ENCODE measurements at places on chromosomes 6 and 20. TPM values are rescaled to one million over a fixed set of nuclear protein-coding genes. Genes with fewer than 3 reads are reported as not detected.

GRCh38 chr6:160015778-160016684, 47.1 kb downstream of the IGF2R start:
- no peak for DNase-seq
- H3K4me1 ChIP-seq, result peaks cover 8% of the 10 kb centered on the region
- H3K27ac ChIP-seq, result no peak overlapping the region
- H3K27me3 ChIP-seq, result no peaks in the 10 kb centered on the region
- H3K36me3 ChIP-seq, result peaks cover 21% of the 10 kb centered on the region

GRCh38 chr20:63095718-63096654, 89.2 kb upstream of the BHLHE23 start:
- no peak overlapping the region for H3K4me3 ChIP-seq
- H3K4me1 ChIP-seq, result no peaks in the 10 kb centered on the region
- peaks cover 5% of the 10 kb centered on the region for H3K27me3 ChIP-seq
- DNase-seq, result no peak
- H3K27ac ChIP-seq, result no peak overlapping the region
- H3K36me3 ChIP-seq, result no peaks in the 10 kb centered on the region

- no peaks in the 10 kb centered on the region for H3K27me3 ChIP-seq
- no peaks in the 10 kb centered on the region for H3K4me1 ChIP-seq
- no peak for DNase-seq
- H3K27ac ChIP-seq, result no peak overlapping the region
- no peak overlapping the region for H3K4me3 ChIP-seq
These were observed 716.8 kb upstream of the GJE1 start for GRCh38 chr6:141415896-141416295.

PCNA gene
- total RNA-seq, result 35.1 TPM

DNA sequence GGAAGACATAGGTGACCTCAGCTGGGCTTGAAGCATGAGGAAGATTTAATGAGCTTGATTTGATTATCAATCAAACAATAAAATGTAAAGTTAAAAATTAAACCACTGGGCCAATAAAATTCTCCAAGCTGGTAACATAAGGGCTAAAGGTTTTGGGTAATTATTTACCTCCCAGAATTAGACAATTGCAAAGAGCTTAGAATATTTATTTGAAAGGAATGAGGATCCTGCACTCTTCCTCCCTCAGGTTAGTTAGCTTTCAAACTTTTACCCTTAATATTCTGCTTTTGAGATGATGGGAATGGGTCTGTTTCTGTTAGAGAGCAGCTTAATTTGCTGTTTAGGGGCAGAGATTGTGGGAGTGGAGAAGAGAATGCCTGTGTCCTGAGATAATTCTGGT, at the start of gene SLC17A4:
Gene SLC17A4 (plus strand): TSS at position 208 of the 400 bp plus-strand sequence. CDS start 7,221 bp downstream, outside the sequence.
- no peaks in the 10 kb centered on the region for H3K27me3 ChIP-seq
- DNase-seq, result no peak
- no peaks in the 10 kb centered on the region for H3K36me3 ChIP-seq
- no peak within 1 kb of the TSS for H3K27ac ChIP-seq
- no peaks in the 10 kb centered on the region for H3K4me1 ChIP-seq

IDH3B gene
- 115 TPM for total RNA-seq

DNA sequence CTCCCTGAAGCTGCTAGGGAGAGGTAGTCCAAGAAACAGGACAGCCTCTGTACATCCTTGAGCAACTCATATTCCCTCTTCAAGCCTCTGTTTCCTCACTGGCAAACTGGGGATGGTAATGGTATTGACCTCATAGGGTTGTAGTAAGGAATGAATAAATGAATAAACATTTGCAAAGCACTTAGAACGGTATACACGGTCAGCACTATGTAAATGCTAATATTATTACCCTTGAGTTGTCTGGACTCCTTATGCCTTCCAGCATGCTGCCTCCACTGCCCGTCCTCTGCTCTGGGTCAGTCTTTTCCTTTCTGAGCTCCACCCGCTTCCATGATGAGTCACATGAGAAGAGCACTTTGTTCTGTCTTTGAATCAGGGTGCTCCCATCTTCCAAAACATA, 50.6 kb downstream of the KHDC1L start:
- no peaks in the 10 kb centered on the region for H3K36me3 ChIP-seq
- DNase-seq, result no peak
- H3K27ac ChIP-seq, result no peak overlapping the region
- H3K27me3 ChIP-seq, result no peaks in the 10 kb centered on the region
- no peak overlapping the region for H3K4me3 ChIP-seq
- H3K4me1 ChIP-seq, result no peaks in the 10 kb centered on the region

- no peaks in the 10 kb centered on the region for H3K36me3 ChIP-seq
- no peak overlapping the region for H3K27ac ChIP-seq
- no peak for DNase-seq
- peaks cover 4% of the 10 kb centered on the region for H3K4me1 ChIP-seq
- no peak overlapping the region for H3K4me3 ChIP-seq
These were observed 112.2 kb upstream of the ARMC2 start for GRCh38 chr6:108736002-108736361.

ENPP1 gene
- total RNA-seq, result 20.7 TPM

GRCh38 chr20:44291754-44292153, 19.2 kb downstream of the FITM2 start:
- DNase-seq, result no peak
- H3K4me1 ChIP-seq, result no peaks in the 10 kb centered on the region
- H3K27me3 ChIP-seq, result no peaks in the 10 kb centered on the region

DNA sequence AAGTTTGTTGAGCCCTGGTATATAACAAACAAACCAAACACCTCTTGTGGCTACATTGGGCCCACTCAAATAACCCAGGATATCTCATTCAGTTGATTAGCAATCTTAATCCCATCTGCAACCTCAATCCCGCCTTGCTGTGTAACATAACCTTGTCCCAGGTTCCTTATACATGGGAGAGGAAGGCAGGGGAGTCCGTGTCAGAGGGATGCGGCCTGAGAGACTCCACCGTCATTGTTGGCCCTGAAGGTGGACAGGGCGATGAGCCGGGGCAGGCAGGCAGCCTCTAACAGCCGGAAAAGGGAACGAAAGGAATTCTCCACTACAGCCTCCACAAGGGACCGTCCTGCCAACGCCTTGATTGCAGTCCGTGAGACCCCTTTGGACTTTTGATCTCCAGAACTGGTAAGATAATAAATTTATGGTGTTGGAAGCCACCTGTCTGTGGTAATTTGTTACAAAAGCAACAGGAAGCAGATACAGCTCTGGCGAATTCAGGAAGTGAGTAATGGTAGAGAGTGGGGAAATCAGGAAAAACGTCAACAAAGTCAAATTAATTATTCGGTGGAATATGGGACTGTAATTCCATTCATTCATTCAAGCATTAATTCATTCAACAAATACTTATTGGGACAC, 124.5 kb upstream of the SALL4 start:
- DNase-seq, result no peak
- no peaks in the 10 kb centered on the region for H3K4me1 ChIP-seq
- no peak overlapping the region for H3K27ac ChIP-seq

MCCD1 gene
- not detected for total RNA-seq
